ENCODE measurements at places on chromosomes 12 and 14.
A peak's percentile ranks its signal among the peaks of the same experiment; 100 is the strongest.

- no peaks in the 10 kb centered on the region for H3K36me3 ChIP-seq
- H3K27ac ChIP-seq = no peak overlapping the region
- DNase-seq = no peak
- H3K4me1 ChIP-seq = no peaks in the 10 kb centered on the region
- no peaks in the 10 kb centered on the region for H3K27me3 ChIP-seq
- H3K4me3 ChIP-seq = no peak overlapping the region
These were observed 26.6 kb downstream of the ETV6 start for GRCh38 chr12:11676052-11676451.

DNA sequence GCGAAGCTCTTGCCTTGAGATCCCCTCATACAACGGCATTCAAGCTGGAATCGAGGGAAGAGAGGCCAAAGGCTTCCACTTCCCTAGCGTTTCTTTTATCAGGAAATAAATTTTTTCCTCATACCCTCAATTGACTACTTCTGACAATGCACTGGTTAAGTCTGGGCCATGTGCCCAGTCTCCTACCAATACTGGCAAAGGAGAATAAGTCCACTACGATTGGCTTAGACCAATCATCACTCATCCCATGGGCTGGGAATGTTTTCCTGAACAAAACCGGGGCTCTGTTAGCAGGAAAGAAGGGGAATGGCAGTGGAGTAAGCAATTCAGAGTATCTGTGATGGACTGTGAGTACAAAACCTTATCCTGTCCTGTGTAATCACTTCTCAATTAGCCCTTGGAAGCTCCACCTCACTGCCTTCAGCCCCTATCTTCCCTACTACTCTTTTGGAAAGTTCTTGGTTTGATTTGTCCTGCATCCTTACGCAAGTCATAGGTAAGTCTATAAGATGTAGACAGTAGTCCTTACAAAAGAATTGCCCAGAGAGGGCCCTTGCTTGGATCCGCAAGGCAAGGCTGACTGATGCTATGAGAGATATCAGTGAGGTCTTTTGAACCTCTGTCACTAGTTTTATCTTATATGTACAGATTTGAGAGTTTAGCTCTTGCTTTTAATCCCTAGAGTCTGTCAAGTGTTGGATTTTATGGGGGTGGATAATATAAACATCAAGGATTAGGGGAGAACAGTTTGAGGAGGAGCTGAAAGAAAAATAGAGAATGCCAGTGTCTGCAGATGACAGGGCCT is 36.3 kb upstream of the CDK17 start:
- no peaks in the 10 kb centered on the region for H3K4me1 ChIP-seq
- H3K36me3 ChIP-seq = no peaks in the 10 kb centered on the region
- H3K27ac ChIP-seq = no peak overlapping the region
- no peak overlapping the region for H3K4me3 ChIP-seq
- no peak for DNase-seq

DNA sequence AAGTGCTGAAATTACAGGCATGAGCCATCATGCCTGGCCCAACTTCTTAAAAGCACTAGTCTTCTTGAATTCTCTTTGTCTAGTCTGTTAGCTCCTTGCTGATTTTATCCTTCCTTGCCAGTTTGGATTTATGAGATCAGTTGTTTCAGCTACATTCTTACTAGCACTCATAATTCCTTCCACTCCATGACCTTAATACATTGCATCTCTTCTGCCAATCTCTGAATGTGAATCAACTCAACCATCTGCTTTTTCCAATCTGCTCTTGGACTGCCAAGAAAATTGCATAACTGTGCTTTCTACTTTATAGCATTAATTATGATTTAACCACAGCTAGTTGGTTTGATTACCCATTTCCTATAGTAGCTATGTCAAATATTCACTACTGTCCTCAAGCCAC is 14.9 kb upstream of the HEATR5A start:
- H3K27me3 ChIP-seq = no peaks in the 10 kb centered on the region
- no peak for DNase-seq
- no peak overlapping the region for H3K4me3 ChIP-seq
- H3K4me1 ChIP-seq = no peaks in the 10 kb centered on the region
- H3K36me3 ChIP-seq = no peaks in the 10 kb centered on the region

DNA sequence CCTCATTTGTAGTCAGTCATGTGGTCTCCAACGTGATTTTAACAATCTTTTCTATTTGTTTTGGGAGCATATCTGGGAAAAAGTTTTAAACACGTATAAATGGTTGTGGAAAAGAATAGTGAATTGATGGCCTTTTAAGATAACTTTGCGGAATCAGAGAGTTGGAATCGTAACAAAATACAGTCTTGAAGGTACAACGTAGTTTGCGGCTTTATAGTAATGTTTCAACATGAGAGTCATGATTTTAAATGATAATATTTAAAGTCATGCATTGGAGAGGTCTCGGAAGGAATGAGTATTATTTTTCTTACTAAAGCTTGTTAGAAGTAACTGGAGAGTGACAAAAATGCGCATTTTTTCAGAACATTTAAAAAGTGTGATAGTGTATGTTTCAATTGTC is 1.6 kb downstream of the AEBP2 start:
- H3K4me1 ChIP-seq = peaks cover 37% of the 10 kb centered on the region
- no peaks in the 10 kb centered on the region for H3K27me3 ChIP-seq
- H3K27ac ChIP-seq = peak overlapping the region; percentile 95

GRCh38 chr12:88691811-88692210 is 111.5 kb upstream of the KITLG start:
- DNase-seq = no peak
- no peaks in the 10 kb centered on the region for H3K36me3 ChIP-seq
- H3K4me3 ChIP-seq = no peak overlapping the region
- no peak overlapping the region for H3K27ac ChIP-seq
- no peaks in the 10 kb centered on the region for H3K4me1 ChIP-seq

GRCh38 chr14:79641371-79641770 is 569.9 kb downstream of the DIO2 start:
- no peaks in the 10 kb centered on the region for H3K27me3 ChIP-seq
- H3K27ac ChIP-seq = no peak overlapping the region
- no peak overlapping the region for H3K4me3 ChIP-seq
- no peaks in the 10 kb centered on the region for H3K36me3 ChIP-seq

DNA sequence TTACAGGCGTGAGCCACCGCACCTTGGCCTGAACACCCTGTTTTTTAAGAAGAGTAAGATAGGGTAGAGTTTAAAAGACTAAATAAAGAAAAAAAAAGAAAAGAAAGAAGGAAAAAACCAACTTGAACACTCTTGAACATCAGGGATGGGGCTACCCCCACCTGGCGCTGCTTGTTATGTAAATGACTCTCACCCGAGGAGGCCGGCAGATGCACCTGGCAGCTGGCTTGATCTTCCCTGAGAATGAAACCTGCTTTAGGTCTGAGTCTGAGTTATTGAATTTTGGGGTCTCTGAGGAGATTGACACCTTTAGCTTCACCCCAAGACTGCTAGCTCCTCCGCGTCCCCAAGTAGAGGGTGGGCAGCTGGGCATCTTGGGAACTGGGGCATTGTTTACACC is 15.5 kb upstream of the MEG3 start:
- no peaks in the 10 kb centered on the region for H3K4me1 ChIP-seq
- no peak for DNase-seq
- no peaks in the 10 kb centered on the region for H3K27me3 ChIP-seq
- H3K4me3 ChIP-seq = no peak overlapping the region
- H3K36me3 ChIP-seq = no peaks in the 10 kb centered on the region
- H3K27ac ChIP-seq = no peak overlapping the region

DNA sequence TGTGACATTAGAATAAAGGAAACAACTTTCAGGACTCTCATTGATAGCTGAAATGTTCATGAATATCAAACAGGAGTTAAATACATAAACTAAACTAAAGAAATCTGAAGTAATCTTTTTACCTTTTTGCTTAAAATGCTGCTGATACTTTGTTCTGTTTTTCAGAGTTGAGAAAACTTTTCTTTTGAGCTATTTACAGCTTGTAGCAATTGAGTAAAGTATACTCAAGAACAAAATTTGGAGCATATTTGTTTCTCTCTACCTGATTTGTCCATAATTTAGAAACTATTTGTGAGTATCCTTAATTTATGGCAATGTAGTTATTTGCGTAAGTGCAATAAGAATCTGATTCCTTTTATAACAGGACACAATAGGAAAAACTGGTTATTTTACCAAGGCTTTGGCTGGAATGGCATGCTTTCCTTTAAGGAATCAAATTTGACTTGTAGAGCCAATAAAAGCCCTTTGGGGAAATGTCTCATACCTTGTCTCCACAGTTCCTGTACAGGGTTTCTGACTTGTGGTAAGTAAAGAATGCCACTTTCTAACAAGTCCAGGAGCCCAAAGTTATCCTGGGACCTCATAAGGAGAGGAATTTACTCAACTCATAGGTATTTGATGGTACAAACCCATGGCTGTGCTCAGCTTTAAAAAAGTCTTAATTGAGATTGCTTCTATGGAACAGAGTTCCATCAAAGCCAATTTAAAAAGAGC is 195.7 kb downstream of the TMEM117 start:
- no peaks in the 10 kb centered on the region for H3K36me3 ChIP-seq
- no peak overlapping the region for H3K27ac ChIP-seq
- DNase-seq = no peak
- H3K27me3 ChIP-seq = no peaks in the 10 kb centered on the region
- no peaks in the 10 kb centered on the region for H3K4me1 ChIP-seq

GRCh38 chr14:104339829-104340228 is 201.4 kb downstream of the KIF26A start:
- H3K27ac ChIP-seq = no peak overlapping the region
- H3K36me3 ChIP-seq = no peaks in the 10 kb centered on the region
- H3K27me3 ChIP-seq = peaks cover 12% of the 10 kb centered on the region
- H3K4me3 ChIP-seq = no peak overlapping the region
- no peaks in the 10 kb centered on the region for H3K4me1 ChIP-seq

GRCh38 chr12:103855896-103856657 is 15.0 kb upstream of the NT5DC3 start:
- H3K27ac ChIP-seq = no peak overlapping the region
- no peak for DNase-seq
- H3K27me3 ChIP-seq = no peaks in the 10 kb centered on the region
- no peak overlapping the region for H3K4me3 ChIP-seq
- no peaks in the 10 kb centered on the region for H3K4me1 ChIP-seq
- no peaks in the 10 kb centered on the region for H3K36me3 ChIP-seq

GRCh38 chr14:41875116-41875515 is 268.4 kb downstream of the LRFN5 start:
- DNase-seq = no peak
- no peaks in the 10 kb centered on the region for H3K36me3 ChIP-seq
- no peak overlapping the region for H3K27ac ChIP-seq
- no peaks in the 10 kb centered on the region for H3K4me1 ChIP-seq

DNA sequence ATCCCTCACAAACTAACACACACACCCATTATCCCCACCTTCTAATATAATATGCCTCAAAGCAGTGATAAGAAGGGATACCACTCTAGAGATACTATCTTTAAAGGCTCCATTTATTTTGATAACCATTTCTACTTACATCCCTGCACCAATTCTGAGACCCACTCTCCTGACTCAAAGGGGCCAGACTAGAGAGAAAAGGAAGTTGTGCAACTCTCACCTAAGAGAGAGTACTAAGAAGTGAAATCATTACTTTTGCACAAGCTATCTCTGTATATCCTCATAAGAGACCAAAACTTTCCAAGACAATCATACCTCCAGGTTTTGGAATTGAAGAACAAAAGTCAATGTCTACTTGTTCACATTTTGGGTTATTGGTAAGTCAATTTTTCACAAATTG is 45.4 kb upstream of the USP15 start:
- no peaks in the 10 kb centered on the region for H3K27me3 ChIP-seq
- H3K27ac ChIP-seq = peak overlapping the region; percentile 56
- DNase-seq = no peak
- no peaks in the 10 kb centered on the region for H3K36me3 ChIP-seq

GRCh38 chr14:35503646-35504045 is 30.3 kb upstream of the INSM2 start:
- no peak overlapping the region for H3K27ac ChIP-seq
- no peaks in the 10 kb centered on the region for H3K36me3 ChIP-seq
- H3K4me1 ChIP-seq = no peaks in the 10 kb centered on the region
- no peak for DNase-seq
- no peaks in the 10 kb centered on the region for H3K27me3 ChIP-seq
- no peak overlapping the region for H3K4me3 ChIP-seq

DNA sequence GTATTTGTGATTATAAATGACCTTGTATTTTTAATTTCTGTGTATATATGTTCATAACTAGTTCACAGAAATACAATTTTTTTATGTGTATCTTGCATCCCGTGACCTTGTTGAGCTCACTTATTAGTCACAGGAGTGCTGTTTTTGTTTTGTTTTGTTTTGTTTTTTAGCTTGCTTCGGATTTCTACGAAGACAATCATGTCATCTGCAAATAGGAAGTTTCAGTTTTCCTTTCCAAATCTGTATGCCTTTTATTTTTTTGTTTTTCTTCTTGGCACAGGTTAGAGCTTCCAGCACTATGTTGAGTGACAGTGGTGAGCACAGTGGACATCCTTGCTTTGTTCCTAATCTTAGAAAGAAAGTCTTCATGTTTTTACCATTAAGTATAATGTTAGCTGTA is 229.2 kb upstream of the GARIN6 start:
- H3K4me3 ChIP-seq = no peak overlapping the region
- no peaks in the 10 kb centered on the region for H3K4me1 ChIP-seq

GRCh38 chr12:54166567-54167499 is 22.0 kb downstream of the SMUG1 start:
- no peak for DNase-seq
- no peaks in the 10 kb centered on the region for H3K4me1 ChIP-seq
- H3K27me3 ChIP-seq = no peaks in the 10 kb centered on the region
- H3K36me3 ChIP-seq = no peaks in the 10 kb centered on the region

GRCh38 chr12:2691345-2692071 is 103.3 kb upstream of the FKBP4 start:
- peak overlapping the region; percentile 67 for H3K27ac ChIP-seq
- no peak for DNase-seq
- peaks cover 22% of the 10 kb centered on the region for H3K27me3 ChIP-seq

DNA sequence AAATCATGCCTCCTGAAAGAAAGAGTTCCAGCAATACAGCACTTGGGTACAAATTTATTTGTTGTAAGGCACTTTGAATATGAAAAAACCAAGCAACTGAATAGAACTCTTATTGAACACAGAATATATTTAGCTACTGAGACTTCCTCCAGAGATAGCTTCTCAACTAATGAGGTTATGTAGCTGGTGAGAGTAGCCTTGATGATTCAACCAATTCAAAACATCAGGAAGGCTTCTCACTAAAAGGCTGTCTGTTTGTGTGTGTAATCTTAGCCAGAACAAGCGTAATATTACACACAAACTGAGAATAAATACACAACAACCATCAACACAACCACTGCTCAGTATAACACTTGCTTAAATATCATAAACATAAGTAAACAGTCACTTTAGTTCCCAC is 20.4 kb downstream of the EIF2B2 start:
- no peaks in the 10 kb centered on the region for H3K4me1 ChIP-seq
- no peak for DNase-seq
- H3K36me3 ChIP-seq = peaks cover 92% of the 10 kb centered on the region
- no peak overlapping the region for H3K4me3 ChIP-seq

GRCh38 chr14:67581643-67582042 is 18.4 kb downstream of the PIGH start:
- H3K4me1 ChIP-seq = no peaks in the 10 kb centered on the region
- DNase-seq = no peak
- peaks cover 70% of the 10 kb centered on the region for H3K36me3 ChIP-seq
- no peak overlapping the region for H3K4me3 ChIP-seq

All from tibial nerve (tissue), 4 donors.